PC-3 (cell line): ENCODE measurements at places on chromosomes 12 and 14. TPM values are rescaled to one million over a fixed set of nuclear protein-coding genes. Genes with fewer than 3 reads are reported as not detected.
A peak's percentile ranks its signal among the peaks of the same experiment; 100 is the strongest.

Gene UNC79
- not detected in 2 replicates for total RNA-seq

GRCh38 chr14:79044894-79045624 lies 874.9 kb downstream of the NRXN3 start:
- H3K4me1 ChIP-seq, result peaks cover 18% of the 10 kb centered on the region
- no peaks in the 10 kb centered on the region for H3K27me3 ChIP-seq
- peak; percentile 97 for DNase-seq
- no peaks in the 10 kb centered on the region for H3K36me3 ChIP-seq
- peak overlapping the region; percentile 85 for H3K27ac ChIP-seq

Gene ESPL1
- 31.6 and 37.3 TPM in 2 replicates for total RNA-seq

- peaks cover 27% of the 10 kb centered on the region for H3K27me3 ChIP-seq
- no peak for DNase-seq
- H3K27ac ChIP-seq, result no peak overlapping the region
- H3K4me1 ChIP-seq, result no peaks in the 10 kb centered on the region
These were observed 102.2 kb downstream of the KIF26A start for GRCh38 chr14:104240434-104241157.

- no peaks in the 10 kb centered on the region for H3K4me1 ChIP-seq
- H3K36me3 ChIP-seq, result no peaks in the 10 kb centered on the region
- H3K4me3 ChIP-seq, result no peak overlapping the region
- H3K27me3 ChIP-seq, result peaks cover 82% of the 10 kb centered on the region
These were observed 1375.2 kb upstream of the TMEM132C start for GRCh38 chr12:126891789-126892188.

Gene EML5
- total RNA-seq, result 0.66 and 0.86 TPM in 2 replicates
